Fibroblast of skin of left quadriceps (primary cell): ENCODE measurements at places on chromosomes 2 and 18.

GRCh38 chr18:66571845-66572244, 32.0 kb downstream of the CDH19 start:
- no peak for DNase-seq

DNA sequence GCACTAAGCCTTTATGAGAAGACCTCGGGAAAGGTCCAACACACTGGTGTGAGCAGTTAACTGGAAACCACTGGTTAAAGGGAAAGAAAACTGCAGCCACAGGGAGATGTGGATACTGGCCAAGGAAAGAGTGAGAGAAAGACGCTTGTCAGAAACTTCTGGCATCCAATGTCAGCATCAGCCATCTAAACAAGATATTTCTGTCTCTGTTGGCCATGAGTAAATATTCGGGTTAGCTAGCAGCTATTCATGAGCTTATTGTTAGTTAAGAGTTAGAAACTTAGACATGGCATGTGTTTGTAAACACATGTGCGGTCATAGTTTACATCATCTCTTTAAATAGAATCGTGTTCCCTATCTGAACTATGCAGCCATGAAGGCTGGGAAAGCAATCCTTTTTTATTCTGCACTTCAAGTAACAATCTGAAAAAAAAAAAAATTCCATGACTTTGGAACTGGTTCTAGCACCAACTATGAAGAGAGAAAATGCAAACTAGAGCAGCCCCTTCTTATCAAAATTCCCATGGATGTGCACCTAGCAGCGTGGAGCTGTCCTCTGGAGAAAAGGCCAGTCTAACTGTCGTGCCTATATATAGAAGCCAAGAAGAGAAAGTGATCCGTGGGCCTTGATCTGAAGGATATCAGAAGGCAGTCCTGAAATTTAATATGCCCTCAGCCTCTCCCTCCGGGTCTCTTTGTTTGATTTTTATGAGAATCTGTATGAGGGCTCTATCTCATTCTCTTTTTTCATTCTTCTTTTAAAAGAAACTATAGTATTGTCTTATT, 84.0 kb upstream of the RFX8 start:
- DNase-seq, result no peak

GRCh38 chr18:9758624-9759075, 50.5 kb downstream of the RAB31 start:
- no peak for DNase-seq

GRCh38 chr2:181787310-181788048, 104.1 kb upstream of the ITPRID2 start:
- DNase-seq, result no peak

- no peak for DNase-seq
Observed at GRCh38 chr18:32037616-32038015, 19.0 kb downstream of the RNF125 start.

GRCh38 chr2:24122366-24123194, 554 bp downstream of the PFN4 start:
- DNase-seq, result no peak

DNA sequence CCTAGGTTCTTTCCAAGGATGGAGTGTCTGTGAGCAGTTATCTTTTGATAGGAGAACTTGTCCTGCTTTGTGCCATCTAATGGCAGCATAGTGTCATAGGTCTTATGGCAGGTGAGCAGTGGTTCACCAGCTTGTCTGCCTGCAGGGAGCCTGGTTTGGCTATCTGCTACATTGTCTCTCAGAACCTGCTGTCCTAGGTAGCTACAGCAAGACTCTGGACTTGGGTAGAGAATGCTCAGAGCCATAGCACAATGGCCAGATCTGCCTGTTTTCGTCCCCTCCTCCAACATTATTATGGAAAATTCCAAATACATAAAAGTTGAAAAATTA, 28.3 kb downstream of the AGFG1 start:
- DNase-seq, result no peak

DNA sequence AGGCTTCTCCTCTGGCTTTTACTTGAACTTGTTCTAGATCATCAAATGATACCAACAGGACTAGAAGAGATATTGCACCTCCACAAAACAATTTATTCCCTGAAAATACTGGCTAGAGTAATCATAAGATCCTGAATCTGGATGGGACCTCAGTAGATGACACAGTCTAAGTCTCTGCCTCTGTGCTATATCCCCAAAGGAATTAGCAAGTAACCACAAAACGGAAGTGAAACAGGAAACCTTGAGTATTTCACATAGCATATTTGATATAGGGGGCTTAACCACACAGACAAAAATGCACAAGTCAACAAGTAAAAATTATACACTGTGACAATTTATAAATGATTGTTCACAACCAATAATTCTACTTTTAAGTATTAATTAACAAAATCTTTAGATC, 456.9 kb upstream of the TNP1 start:
- peak; percentile 66 for DNase-seq

DNA sequence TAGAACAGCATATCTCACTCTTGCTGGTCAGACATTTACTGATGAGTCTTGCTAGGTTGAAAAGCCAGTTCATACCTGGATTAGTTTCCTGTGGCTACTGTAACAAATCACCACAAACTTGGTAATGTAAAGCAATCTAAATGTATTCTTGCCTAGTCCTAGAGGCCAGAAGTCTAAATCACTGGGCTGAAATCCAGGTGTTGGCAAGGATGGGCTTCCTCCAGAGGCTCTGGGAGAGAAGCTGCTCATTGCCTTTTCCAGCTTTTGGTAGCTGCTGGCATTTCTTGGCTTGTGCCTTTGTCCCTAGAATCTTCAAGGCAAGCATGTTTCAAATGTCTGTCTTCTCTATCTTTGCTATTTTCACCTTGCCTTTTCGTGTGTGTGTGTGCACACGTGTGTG, 62.3 kb upstream of the MAP4K3 start:
- DNase-seq, result no peak

DNA sequence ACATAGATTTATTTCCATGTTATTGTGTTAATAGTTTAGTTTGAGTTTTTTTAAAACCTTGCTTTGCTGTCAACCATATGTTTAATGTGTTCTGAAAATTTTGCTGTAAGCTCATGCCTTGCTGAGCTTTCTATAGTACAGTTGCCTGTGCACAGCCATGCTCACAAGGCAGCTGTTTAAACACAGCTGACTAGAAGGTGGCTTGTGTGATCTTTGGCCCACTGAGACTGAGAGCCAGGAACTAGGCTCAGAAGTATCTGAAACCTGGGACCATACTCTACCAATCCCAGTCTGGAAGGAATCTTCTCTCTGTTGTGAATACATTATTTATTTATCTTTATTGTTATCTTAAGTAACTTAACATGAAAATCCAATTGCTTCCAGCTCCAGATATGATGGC, 350.5 kb downstream of the KIAA1328 start:
- DNase-seq, result no peak

GRCh38 chr2:189096769-189097447, 82.7 kb downstream of the COL5A2 start:
- DNase-seq, result peak; percentile 83

DNA sequence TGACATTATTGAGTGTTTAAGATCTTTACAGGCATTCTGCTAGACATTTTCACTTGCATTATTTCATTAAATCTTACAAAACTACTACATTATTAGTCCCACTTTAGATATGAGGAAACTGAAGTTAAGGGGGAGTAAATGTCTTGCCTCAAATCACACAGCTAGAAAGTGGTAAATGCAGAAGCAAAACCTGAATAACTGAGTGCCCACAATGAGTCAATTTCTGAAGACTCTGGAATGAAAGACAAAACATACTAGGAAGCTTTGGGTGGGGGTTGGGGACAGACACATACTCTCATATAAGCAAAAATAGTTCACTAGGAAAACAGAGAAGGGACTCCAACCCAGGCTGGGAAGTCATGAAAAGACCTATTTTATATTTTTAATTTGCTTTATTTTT, 214.4 kb upstream of the LRATD1 start:
- no peak for DNase-seq
